Stimulated activated CD4-positive, alpha-beta T cell treated with anti-CD3 and anti-CD28 coated beads, Interleukin-15, amount 100 ng/mL, for 24 hours (primary cell): ENCODE measurements at places on chromosomes 7 and 10.

GRCh38 chr10:110540031-110540430 lies 27.5 kb upstream of the SMC3 start:
- no peak for DNase-seq

DNA sequence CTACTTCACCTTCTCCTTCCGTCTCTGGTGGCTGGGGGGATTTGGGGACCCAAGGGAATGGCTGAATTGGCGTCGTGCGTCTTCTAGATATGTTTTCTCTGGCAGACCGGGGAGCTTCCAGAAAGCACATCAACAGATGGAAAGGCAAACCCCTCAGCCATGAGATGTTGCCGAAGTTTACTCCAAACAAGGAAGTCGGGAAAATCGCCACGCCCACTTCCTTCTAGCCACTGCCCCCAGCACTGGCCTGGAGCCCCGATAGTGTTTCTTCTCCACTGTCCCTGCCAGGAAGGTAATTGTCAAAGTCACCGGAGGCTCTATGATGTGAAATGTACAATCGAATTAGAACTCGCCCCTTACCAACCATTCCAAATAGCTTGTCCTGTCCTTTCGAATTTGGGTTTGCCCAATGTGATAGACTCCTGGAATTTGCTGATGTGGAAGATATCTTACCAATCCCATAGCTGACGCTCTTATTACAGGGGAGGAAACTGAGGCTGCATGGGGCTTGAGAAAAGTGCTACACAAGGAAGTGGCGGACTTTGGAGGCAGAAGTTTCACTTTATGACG lies 191.0 kb downstream of the LSM5 start:
- no peak for DNase-seq

GRCh38 chr10:86376852-86377796 lies 10.5 kb upstream of the GRID1 start:
- peak; percentile 88 for DNase-seq

DNA sequence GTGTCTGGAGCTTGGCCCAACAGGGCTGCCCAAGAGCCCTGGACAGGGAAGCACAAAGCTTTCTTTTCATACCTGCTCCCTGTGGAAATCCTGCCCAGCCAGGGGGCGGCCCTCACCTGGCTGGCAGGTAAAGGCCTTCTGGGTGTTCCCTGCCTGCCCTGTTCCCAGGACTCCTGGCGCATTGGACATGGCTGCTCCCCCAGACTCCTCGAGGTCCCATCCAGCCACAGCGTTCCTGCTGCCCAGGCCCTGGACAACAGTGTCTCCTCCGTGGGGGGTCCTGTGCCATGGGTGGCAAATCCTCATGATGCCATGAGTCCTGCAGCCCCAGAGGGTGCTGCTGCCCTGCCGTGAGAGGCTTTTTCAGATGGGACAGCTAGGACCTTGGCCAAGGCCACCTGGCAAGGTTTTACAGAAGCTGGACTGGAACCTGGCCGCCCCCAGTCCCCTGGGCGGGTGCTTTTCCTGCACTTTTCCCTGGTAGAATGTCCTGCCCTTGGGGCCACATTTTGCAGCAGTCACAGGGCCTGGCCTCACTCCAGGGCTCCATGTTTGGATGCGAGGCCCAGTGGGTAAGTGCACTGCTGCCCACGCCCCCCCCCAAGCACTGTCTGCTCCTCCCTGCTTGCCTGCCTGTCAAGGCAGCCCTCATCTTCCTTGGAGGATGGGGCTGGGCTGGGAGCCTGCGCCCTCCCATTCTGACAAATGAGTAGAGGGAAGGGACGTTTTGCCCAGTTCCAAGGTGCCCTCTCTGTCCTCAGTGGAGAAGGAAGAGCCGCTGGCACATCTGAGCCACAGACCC lies 60.7 kb downstream of the LHPP start:
- DNase-seq, result no peak

GRCh38 chr7:129458171-129458570 lies 23.9 kb downstream of the STRIP2 start:
- DNase-seq, result no peak

GRCh38 chr10:31822150-31822549 lies 106.5 kb downstream of the ARHGAP12 start:
- no peak for DNase-seq

DNA sequence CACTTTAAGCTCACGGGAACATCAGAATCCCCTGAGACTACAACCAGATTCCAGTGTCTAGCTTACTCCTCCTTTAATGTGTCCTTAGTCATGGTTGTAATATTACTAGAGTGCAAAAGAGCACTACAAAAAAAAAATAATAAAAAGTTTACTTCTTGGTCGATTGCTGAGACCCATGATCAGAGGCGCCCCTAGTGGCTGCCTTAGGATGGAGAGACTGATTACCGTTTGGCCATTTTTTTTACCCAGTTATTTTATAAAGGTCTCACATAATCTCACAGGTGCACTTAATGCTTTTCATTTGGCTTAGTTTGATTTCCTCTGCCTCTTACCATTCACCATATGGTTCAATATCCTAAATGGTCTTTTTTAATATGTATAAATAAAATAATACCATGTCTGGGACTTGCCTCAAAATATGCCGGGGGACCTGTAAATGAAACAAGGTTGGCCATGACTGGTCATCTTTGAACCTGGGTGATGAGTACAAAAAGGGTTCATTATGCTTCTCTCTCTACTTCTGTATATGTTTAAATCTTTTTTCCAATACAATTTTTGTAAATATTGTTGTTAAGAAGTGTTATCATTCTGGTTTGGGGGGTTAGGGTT lies 331.5 kb upstream of the NFE2L3 start:
- peak; percentile 21 for DNase-seq

DNA sequence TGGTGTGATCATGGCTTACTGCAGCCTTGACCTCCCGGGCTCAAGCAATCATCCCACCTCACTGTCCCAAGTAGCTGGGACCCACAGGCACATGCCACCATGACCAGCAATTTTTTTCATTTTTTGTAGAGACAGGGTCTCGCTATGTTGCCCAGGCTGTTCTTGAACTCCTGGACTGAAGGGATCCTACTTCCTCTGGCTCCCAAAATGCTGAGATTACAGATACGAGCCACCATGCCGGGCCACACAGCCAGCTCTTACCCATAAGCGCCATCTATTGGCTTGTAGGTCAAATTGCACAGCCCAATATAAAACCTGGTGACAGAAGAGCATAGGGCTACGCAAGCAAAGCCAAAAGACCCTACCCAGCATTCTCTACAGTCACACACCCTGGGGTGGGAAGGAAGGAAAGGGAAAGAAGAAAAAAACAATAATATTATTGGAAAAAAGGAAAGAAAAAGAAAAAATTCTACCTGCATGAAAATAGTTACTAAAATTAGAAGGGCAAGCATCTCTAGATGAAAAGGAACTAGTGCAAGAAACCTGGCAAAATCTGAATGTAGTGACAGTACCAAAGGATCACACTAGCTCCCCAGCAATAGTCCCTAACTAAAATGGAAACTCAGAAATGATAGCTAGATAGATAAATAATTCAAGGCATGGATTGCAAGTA lies 29.4 kb upstream of the AMPH start:
- DNase-seq, result peak; percentile 37

DNA sequence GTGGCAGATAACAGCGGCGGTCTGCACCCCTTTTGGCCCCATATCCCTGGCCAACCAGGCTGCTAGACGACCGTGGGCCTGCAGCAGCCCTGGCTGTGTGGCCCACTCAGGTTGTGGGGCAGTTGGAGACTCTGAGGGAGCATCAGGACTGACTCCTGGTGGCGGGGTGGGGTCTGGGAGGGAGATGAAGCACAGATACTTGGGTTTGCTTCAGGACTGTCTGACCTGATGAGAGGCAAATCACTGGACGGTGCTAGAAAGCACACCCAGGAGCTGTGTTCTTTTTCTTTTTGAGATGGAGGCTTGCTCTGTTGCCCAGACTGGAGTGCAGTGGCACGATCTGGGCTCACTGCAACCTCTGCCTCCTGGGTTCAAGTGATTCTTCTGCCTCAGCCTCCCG lies 28.2 kb downstream of the BAMBI start:
- no peak for DNase-seq

DNA sequence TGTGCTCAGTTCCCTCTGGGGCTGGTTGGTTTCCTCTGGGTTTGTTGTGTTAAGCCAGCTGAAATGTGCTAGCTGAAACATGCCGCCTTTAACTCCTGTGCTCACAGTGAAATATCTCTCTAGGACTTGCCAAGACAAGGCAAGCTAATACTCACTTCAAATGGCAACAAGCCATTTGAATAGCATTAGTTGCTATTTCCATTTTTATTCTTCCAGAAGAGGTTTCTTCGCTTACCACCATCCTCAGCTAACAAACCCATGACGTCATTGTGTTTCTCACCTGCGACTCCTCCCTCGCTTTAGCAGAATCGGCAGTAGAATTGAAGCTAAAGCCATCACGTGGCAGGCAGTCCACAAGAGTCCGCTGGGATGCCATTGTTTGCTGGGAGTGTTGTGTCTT lies 61.3 kb downstream of the ZNF22 start:
- DNase-seq, result no peak

DNA sequence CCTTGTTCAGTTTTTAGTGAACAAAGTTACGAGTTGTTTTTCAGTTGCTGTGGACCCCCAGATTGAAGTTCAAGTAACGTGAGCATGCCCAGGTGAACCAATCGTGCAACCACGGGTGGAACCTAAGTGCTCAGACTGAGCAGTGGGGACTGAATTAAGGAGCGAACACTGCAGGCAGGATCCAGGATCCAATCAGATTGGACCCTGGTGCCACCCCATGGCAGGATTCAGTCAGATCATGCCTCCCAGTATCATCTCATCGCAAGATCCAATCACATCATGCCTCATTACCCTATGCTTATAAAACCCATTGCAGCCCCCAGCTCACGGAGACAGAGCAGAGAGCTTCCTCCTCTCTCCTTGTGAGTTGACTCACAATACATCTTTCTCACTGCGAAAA lies 80.9 kb downstream of the PFKFB3 start:
- no peak for DNase-seq

- DNase-seq, result no peak
Measured at GRCh38 chr7:148367731-148368475, 222.7 kb upstream of the C7orf33 start.

- DNase-seq, result no peak
Measured at GRCh38 chr10:96107623-96108038, 22.5 kb upstream of the ZNF518A start.

- no peak for DNase-seq
Measured at GRCh38 chr7:158321936-158322615, 265.5 kb downstream of the PTPRN2 start.

DNA sequence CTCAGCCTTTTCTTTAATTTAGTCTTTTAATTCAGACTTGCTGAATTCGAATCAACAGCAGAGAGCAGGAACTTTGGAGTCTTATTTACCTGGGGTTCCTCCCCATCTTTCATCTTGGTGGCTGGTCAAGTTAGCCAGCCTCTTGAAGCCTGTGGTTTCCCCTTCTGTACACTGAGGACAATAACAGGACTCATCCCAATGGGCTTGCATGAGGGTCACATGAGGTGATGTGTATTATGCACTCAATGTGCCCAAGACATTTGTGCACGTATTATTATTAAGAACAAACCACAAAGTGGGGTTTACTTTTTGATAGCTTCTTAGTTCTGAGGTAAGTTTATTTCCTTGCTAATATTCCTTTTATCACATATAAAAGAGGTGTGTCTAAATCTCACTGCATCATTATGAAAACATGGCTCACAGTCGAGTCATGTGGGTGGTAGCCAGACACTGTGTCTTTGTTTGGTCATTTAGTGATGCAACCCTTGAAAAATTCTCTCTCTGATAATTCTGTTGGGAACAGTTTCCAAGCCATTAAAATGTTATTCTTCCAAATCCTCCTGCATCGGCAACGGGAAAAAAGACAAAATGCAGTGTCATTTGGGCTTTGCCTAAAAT lies 86.5 kb upstream of the GRB10 start:
- DNase-seq, result no peak

GRCh38 chr7:104272767-104273384 lies 55.5 kb upstream of the LHFPL3 start:
- no peak for DNase-seq

GRCh38 chr7:128443831-128444600 lies 11.7 kb upstream of the HILPDA start:
- no peak for DNase-seq

GRCh38 chr10:2117641-2118040 lies 380.3 kb upstream of the ADARB2 start:
- no peak for DNase-seq

DNA sequence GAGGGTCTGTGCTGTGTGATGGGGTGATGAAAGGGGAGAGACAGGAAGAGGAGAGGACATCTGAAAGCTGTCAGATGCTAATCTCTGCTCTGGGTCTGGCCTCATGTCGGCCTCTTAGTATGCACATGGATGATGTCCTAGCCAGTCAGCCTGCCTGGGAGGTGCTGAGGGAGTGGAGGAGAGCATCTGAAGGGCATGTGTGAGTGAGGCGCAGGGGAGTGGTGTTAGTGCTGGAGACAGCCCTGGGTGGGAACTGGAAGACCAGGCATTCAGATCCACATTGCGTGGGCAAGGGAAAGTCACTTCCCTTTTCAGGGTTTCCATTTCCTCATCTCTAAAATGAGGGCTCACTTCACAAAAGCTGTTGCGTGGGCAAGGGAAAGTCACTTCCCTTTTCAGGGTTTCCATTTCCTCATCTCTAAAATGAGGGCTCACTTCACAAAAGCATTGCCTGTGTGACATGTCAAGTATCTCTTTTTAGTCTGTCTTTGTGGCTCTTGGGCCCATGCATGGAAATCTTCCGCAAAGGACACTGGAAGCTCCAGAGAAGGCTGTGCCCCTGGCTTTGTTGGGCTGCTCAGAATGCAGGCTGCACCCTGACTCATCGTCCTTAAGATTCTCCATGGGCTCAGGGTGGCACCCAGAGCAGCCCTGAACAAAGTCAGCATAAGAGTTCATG lies 10.0 kb downstream of the SFTPD start:
- DNase-seq, result no peak

GRCh38 chr7:155962191-155962967 lies 150.1 kb upstream of the SHH start:
- DNase-seq, result peak; percentile 73

- DNase-seq, result no peak
Measured at GRCh38 chr10:52313256-52313932, 687 bp upstream of the DKK1 start.

GRCh38 chr7:30743371-30744074 lies 8.4 kb upstream of the INMT start:
- DNase-seq, result no peak

- DNase-seq, result no peak
Measured at GRCh38 chr10:121715076-121715475, 116.8 kb upstream of the FGFR2 start.

GRCh38 chr7:2906197-2906931 lies 62.3 kb upstream of the GNA12 start:
- no peak for DNase-seq
